Stimulated activated CD4-positive, alpha-beta T cell treated with anti-CD3 and anti-CD28 coated beads, Interleukin-15, amount 100 ng/mL, for 48 hours (primary cell): ENCODE measurements at places on chromosomes 1 and 21.

- DNase-seq, result no peak
These were observed 42.5 kb upstream of the POFUT2 start for GRCh38 chr21:45330075-45330781.

- no peak for DNase-seq
These were observed 466.4 kb downstream of the NPHP4 start for GRCh38 chr1:5525597-5526384.

- DNase-seq, result peak; percentile 80
These were observed 14.6 kb downstream of the POLR3GL start for GRCh38 chr1:145978854-145979745.

- DNase-seq, result no peak
These were observed 1.9 kb upstream of the DYRK1A start for GRCh38 chr21:37364722-37365121.

GRCh38 chr1:116933606-116934515 is 24.1 kb downstream of the PTGFRN start:
- no peak for DNase-seq

- no peak for DNase-seq
These were observed 13.8 kb upstream of the RIPPLY3 start for GRCh38 chr21:36992671-36993070.

GRCh38 chr1:23619299-23620188 is 60.2 kb upstream of the ID3 start:
- DNase-seq, result peak; percentile 71

- DNase-seq, result no peak
These were observed 552 bp downstream of the DLGAP3 start for GRCh38 chr1:34928699-34929496.

GRCh38 chr1:195866781-195867222 is 741.4 kb downstream of the KCNT2 start:
- no peak for DNase-seq

- DNase-seq, result no peak
These were observed 2.7 kb downstream of the PLXNA2 start for GRCh38 chr1:208241512-208241911.

GRCh38 chr1:167093846-167094516 is at the start of gene STYXL2:
STYXL2 (plus strand) TSS chr1:167094075; CDS start chr1:167094850, 775 bp downstream.
- no peak for DNase-seq

DNA sequence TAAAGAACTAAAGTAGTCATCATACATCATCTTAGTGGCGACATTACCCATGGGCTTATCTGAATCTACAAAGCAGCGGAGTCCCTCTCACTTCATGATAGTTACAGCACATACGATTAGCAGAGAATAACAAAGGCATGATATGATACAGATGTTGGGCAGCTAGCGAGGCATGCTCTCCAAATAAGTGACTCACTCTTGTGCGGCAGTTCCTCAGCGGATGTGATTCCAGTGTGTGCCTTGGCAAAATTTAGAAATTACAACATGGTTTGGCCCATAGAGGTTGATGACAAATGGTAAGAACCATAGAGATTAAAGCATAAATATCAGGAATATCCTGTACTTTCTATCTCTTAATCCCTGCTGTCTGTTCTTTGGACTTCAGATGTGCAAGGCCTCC is 48.1 kb upstream of the PAXBP1 start:
- DNase-seq, result no peak

- no peak for DNase-seq
These were observed 33.9 kb downstream of the EIF2D start for GRCh38 chr1:206578068-206578977.

DNA sequence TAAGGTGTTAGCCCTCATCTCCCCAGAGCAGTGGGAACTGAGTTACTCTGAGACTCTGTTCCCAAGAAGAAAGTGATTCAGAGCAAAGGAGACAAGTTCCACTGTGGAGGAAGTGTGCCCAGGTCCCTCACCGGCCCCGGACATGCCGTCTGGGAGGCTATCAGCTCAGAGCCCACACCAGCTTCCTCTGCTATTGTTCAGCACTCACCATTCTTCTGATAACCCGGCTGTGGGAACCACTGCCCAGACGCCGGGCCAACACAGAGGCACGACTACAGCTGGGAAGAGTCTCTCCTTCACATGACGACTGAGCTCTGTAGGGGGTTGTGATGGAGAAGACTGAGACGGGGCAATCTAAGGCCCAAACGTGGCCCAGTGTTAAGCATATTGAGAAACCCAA is 34.2 kb upstream of the GJA5 start:
- DNase-seq, result no peak

DNA sequence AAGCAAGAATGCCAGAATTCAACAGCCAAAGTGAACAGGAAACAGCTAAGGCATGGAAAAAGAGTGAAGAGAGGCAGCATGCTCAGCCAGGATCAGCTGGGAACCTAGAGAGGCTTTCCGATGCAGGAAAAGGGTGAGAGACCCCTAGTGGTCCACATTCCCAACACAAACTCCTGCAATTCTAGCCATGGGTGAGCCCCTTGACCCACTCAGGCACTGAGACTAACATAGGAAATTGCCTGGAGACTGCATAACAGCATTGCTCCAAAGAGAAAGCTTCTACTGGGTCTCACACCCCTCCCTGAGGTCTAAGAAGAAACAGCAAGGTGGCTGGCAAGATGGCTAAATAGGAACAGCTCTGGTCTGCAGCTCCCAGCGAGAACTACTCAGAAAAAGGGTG is 123.2 kb downstream of the LHX8 start:
- DNase-seq, result no peak

GRCh38 chr1:183248989-183249691 is 63.1 kb downstream of the LAMC2 start:
- DNase-seq, result no peak

DNA sequence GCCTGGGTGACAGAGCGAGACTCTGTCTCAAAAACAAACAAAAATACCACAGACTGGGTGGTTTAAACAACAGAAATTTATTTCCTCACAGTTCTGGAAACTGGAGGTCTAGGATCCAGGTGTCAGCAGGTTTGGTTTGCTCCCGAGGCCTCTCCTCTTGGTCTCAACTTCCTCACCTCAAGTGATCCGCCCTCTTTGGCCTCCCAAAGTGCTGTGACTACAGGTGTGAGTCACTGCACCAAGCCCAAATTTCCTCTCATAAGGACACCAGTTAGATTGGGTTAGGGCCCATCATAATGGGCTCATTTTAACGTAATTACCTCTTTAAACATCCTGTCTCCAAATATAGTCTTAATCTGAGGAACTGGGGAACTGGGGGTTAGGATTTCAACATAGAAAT is 35.5 kb downstream of the MFSD2A start:
- DNase-seq, result no peak

GRCh38 chr1:100706856-100707255 is 12.7 kb upstream of the VCAM1 start:
- DNase-seq, result no peak
